ENCODE measurements at places on chromosomes 2 and 18.

DNA sequence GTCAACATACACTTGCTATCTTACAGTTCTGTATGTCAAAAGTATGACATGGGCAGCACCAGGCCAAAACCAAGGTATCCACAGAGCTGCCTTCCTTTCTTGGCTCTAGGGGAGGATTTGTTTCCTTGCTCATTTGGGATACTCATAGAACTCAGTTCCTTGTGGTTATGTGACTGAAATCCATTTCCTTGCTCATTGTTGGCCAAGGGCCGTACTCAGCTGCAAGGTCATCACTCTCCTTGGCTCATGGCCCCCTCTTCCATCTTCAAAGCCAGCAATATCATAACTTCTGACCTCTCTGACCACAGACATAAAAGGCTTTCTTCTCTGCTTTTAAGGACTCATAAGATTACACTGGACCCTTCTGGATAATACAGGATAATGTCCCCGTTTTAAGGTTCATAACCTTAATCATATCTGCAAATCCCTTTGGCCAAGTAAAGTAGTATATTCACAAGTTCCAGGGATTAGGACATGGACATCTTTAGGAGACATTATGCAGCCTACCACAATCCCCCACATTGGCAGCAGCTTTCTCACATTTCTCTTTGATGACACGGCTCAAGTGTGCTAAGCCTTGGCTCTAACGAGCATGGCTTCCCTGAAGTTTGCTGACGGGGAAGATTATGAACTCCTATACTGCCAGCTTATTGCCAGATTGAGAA, 20.9 kb downstream of the TMEM237 start:
- no peak for DNase-seq

DNA sequence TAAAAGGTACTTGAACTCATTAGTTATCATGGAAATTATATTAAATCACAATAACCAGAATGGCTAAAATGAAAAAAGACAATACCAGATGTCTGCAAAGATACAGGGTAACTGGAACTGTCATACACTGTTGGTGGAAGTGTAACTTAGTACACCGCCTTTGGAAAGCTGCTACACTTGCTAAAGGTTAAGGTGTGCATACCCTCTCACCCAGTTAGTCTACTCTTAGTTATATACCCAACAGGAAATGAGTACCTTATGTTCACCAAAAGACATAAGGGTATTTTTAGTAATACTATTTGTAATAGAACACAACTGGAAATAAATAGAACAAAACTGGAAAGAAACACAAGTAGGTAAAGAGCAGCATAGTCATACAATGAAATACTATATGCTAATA, 155.8 kb upstream of the THUMPD2 start:
- DNase-seq: no peak

DNA sequence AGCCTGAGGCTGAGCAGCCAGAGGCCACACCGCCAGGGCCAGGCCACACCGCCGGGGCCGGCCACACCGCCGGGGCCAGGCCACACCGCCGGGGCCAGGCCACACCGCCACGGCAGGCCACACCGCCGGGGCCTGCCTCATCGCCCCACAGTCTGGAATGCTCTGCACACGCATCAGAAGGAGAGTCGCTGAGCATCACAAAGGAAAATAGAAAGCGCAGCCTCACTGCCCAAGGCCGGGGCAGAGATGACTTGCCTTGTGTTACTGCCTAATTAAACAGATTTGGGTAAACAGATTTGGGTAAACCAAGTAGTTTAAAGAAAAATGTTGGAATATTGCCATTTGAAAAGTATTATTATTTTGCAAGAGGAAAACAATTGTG, 10.4 kb upstream of the NFATC1 start:
- no peak for DNase-seq

- no peak for DNase-seq
These were observed 13.2 kb upstream of the RNF103 start for GRCh38 chr2:86636842-86637241.

DNA sequence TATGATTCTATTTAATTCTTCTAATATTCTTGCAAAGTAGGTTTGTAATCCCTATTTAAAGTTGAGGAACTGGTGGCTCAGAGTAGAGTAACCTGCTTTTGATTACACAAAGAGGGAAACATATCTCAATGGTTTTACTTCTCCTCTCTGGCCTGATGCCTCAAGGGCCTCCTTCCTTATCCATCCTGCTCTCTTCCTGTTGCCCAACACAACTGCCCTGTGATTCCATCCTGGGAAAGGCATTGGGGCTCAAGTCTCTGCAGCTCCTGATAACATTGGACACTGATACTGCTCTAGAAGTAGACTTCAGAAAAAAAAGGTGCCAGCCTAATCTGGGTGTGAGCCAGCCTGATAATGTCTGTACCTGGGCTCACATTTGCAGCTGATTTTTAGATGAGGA, 75.8 kb downstream of the RDH14 start:
- DNase-seq: no peak

All from muscle of arm (tissue), 14 donors.